ENCODE measurements at places on chromosomes 6 and 20. TPM values are rescaled to one million over a fixed set of nuclear protein-coding genes. Genes with fewer than 3 reads are reported as not detected.

Gene FKBP5
- total RNA-seq = 184 TPM

Gene TRIM40
- not detected for total RNA-seq

Gene SLC22A16
- total RNA-seq = 0.65 TPM

Gene SNAI1
- total RNA-seq = 0.74 TPM

Gene CST4
- total RNA-seq = not detected
